Neural crest cell (in vitro differentiated cells): ENCODE measurements at places on chromosomes 1 and 21. TPM values are rescaled to one million over a fixed set of nuclear protein-coding genes. Genes with fewer than 3 reads are reported as not detected.

GRCh38 chr1:183885142-183885735, 80.3 kb downstream of the RGL1 start:
- DNase-seq = no peak

- DNase-seq = no peak
These were observed 767.7 kb upstream of the ADGRL2 start for GRCh38 chr1:81032973-81033425.

MPZ gene
- total RNA-seq = 50.2 and 51.3 TPM in 2 replicates

RIPK4 gene
- total RNA-seq = not detected in 2 replicates

NUF2 gene
- total RNA-seq = 45.9 and 48.4 TPM in 2 replicates
